Activated CD4-positive, alpha-beta T cell treated with anti-CD3 and anti-CD28 coated beads for 48 hours (primary cell): ENCODE measurements at places on chromosomes 4 and X.

- DNase-seq: no peak
Measured at GRCh38 chr4:75752637-75753036, 28.3 kb downstream of the USO1 start.

- no peak for DNase-seq
Measured at GRCh38 chrX:111352424-111352823, 59.6 kb downstream of the DCX start.

DNA sequence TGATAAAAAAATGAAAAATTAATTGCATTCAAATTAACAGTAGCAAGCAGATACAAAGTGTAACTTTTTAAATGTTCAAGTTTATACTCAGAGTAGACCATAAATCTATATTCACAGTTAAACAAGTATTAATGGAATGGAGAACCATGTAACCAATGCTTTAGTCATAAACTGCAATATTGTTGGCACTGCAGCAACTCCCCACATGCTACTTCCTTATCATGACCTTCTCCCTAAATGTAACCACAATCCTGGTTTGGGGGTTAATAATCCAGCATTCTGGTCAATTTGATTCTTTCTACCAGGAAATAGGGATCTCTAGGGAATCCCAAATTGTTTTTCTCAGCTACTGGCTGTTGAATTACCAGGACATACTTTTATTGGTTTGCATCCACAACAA is 223.9 kb upstream of the DCAF8L1 start:
- no peak for DNase-seq

GRCh38 chr4:3759236-3759635 is 6.9 kb upstream of the ADRA2C start:
- DNase-seq: no peak

DNA sequence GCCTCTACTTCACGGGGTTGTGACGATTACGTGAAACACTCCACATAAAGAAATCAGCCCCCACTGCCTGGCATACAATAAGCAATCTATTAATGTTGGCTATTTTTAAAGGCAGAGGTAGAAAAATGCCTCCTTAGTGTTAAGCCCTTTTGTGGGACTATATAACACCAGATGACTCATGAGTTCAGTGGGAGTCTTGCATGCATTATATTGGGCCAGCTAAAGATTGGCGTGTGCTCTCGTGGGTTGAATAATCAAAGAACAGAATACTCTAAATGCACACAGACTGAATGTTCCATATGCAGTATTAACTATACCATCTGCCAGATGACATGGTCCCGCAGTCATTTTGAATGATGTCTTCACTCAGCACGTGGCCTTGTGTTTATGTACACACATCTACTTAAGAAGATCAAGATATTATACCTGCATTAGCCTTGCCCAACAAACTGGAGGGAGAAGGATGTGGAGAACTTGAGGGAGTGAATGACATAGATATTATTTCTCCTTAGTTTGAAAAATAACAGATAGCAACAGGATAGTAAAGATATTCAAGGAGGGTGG is 85.0 kb upstream of the MYOZ2 start:
- DNase-seq: no peak
